ENCODE measurements at places on chromosomes 1 and 21. TPM values are rescaled to one million over a fixed set of nuclear protein-coding genes. Genes with fewer than 3 reads are reported as not detected.

The OR6K3 gene
- not detected for total RNA-seq

The GBP4 gene
- total RNA-seq, result 0.03 TPM

The PYHIN1 gene
- total RNA-seq, result not detected

The NBPF6 gene
- not detected for total RNA-seq

The FMO1 gene
- total RNA-seq, result not detected

The SNAP47 gene
- 29.3 TPM for total RNA-seq

The SLC35F3 gene
- 0.03 TPM for total RNA-seq

The SLAMF1 gene
- total RNA-seq, result not detected

The CNST gene
- 33.5 TPM for total RNA-seq

The SIM2 gene
- 0.50 TPM for total RNA-seq

The TCHH gene
- 0.27 TPM for total RNA-seq

The PTPN7 gene
- total RNA-seq, result not detected

The TRAPPC10 gene
- 24.3 TPM for total RNA-seq

The CADM3 gene
- total RNA-seq, result 1.5 TPM

The ADSS2 gene
- total RNA-seq, result 59.4 TPM

The CYP4B1 gene
- not detected for total RNA-seq

The RPTN gene
- not detected for total RNA-seq

The ZNF683 gene
- total RNA-seq, result not detected

The OR2L8 gene
- not detected for total RNA-seq

The KRTAP19-3 gene
- total RNA-seq, result not detected

The ADGRL2 gene
- 0.11 TPM for total RNA-seq

The POU3F1 gene
- 3.0 TPM for total RNA-seq

The GPR161 gene
- 41.8 TPM for total RNA-seq

The CD53 gene
- not detected for total RNA-seq

The RHBDL2 gene
- not detected for total RNA-seq

The GRIK1 gene
- 0.11 TPM for total RNA-seq

The NCDN gene
- total RNA-seq, result 13.4 TPM
